ENCODE measurements at places on chromosomes 13 and 19.

DNA sequence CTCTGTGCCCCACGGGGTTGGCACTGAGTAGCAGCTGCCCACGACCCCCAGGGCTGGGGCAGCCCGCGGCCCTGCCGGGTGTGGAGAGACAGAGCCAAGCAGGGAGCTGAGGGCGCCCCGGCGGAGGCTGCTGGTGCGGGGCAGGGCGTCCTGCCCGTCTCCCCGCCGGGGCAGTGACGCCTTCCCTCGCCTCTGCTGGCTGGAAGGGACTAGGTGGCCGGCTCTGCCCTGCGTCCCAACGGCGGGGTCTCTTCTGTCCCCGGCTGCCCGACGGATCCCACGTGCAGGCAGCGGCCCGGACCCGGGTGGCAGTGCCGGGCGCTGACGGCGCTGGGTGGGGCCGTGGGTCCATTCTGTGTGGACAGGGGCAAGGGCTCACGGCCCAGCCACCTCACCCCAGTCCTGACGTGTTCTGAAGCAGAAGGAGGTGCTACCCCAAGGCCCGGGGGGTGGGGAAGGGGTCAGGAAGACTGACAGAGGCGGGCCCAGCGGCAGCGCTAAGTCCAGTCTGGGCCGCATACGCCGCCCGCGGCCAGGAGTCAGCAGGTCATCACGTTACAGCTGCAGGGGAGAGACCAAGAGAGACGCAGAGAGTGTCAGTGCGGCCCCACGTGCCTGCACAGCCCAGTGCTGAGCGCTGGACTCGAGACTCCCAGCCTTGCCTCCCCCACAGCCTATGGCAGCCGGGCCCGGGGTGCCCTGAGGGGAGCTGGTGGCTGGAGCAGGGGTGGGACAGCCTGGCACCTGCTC is 15.1 kb upstream of the PLPP2 start:
- no peak for DNase-seq

DNA sequence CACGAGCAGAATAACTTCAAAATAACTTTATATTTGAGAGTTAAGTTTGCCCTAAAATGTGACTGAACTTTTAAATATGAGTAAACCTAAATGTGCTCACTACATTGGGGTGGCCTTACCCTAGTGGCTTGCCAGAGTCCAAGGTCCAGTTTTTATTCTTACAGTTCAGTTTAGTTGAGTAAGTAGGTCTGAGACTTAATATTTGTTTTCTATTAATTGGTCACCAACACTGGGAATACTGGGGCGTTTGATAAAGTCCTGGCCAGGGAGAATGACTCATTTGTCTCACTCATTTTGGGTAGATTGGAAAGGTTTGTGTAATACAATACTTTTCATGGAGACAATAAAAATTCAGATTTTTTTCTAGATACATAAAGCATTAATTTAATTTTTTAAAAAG is 127.8 kb upstream of the SPATA13 start:
- DNase-seq = no peak

- no peak for DNase-seq
Observed at GRCh38 chr13:52348071-52348470, 57.9 kb downstream of the THSD1 start.

- peak; percentile 70 for DNase-seq
Observed at GRCh38 chr19:14505488-14506239, 9.7 kb upstream of the GIPC1 start.

GRCh38 chr13:20580257-20580656 is 13.3 kb downstream of the IFT88 start:
- no peak for DNase-seq

GRCh38 chr19:34598217-34599155 is 78.5 kb downstream of the SCGB2B2 start:
- no peak for DNase-seq

DNA sequence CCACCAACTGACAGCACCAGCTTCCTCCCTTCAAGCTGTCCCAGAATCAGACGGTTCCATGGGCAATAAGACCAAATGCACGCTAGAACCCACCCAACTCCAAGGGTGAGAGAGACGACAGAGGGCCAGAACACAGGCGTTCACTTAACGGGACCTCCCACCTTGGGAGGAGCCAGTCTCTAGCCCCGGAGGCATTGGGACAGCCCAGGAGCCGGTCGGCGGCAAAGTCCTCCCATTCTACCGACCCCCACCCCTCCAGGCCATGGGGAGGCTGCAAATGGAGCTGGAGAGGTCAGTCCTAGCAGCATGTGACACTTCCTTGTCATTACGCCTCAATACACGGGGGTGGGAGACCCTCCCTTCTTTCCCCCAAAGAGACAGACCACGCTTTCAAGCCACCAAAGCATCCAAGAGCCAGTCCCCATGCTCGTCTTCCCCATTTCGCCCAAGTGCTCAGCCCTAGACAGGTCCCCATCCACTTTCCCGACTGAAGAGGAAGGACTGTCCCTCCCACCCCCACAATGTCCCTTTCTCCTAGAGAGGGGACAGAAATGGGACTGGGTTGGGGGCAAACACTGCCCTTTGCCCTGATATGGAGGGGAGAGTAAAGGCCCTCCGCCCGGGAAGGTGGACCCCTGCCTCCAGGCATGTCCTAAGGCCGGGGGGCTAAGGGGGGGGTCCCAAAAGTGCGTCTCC is 964 bp downstream of the KHSRP start:
- DNase-seq = peak; percentile 75

DNA sequence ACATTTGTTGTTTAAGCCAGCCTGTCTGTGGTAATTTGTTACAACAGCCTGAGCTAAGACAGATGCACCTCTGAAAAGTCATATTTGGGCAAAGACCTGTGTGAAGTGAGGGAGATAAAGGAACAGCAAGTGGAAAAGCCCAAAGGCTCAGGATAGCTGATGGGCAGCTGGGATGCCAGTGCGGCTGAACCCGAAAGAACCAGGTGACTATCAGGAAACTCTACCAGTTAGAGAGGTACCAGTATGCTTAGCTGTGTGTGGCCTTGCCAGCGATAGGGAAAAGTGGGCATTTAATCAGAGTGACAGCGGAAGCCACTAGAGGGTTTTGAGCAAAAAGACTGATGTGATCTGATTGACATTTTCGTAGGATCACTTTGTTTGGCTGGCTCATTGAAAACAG is 764.8 kb upstream of the GPC6 start:
- DNase-seq = no peak

DNA sequence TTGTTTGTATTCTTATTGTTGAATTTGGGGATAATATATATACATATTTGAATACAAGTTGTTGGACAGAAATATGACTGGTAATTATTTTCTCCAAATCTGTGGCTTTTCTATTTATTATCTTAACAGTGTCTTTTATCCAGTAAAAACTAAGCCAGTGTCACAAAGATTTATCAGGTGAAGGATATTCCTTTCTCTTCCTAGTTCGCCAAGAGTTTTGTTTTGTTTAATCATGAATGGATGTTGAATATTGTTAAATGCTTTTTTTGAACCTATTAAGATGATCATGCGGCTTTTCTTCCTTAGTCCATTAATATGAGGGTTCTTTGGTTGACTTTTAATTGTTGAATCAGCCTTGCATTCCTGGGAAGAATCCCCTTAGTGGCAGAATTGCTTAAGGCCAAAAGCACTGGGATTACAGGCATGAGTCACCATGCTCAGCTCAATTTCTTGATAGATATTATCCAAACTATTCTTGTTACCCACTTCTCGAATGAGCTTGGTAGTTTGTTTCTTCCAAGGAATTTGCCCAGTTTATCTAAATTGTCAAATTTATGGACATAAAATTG is 53.3 kb downstream of the TEX26 start:
- no peak for DNase-seq
